ENCODE measurements at places on chromosomes 1 and 21.

DNA sequence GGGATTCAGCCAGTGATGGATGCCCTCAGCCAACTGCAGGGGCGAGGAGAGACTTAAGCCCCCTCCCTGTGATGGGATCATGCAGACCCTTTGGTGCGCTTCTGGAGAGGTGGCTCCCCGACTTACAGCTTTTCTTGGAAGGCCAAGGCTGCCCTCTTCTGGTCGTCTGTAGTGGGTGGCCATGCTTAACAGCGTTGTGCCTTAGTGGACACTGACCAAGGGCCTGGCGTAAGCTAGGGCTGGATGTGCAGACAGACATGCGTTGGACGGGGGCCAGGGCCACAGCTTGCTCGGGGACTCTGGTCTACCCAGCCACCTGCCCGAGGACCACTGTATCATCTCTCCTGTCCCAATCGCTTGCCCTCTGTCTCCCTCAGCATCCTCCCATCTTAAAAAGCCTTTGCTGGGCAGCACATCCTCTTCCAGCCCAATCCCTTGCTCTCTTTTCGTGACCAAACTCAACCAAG lies 5.5 kb downstream of the AZIN2 start:
- no peak for DNase-seq

DNA sequence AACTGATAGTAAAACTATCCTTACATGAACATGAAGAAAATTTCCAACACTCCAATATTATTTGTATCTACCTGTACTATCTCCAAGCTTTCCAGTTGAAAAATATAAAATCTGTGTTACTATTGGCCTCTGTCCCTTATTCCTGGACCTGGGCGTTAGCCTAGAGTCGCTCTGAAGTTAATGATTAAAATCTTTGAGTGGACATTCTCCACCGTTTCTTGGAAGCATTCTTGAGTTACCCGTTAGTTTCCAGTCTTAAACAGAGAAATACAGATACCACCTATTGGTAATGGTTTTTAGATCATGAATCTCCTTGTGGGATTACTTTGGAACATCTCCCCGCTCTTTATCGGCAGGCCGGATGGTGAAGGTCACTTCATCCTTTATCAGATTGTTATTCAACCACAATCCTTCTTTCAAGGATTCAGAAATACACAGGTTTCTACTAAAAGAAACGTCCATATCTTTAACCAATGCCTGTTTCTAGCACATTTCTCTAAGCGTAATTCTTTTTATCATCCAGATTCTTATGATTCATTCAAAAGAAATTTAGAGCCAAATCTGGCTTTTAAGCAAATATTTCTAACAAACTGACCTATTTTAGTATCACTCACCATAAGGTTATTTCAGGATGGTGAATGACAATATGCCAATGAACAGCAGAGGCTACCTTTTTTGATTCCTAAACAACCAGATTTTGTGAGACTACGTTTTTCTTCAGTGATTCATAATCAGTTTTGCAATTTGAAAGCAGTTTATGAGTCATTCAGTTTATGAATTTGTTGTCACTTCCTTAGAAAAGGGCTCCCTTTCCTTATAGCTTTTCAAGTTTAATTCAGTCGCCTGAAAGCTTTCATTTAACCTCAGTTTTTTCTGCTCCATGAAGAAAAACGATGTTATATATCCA lies 70.2 kb upstream of the ERRFI1 start:
- DNase-seq, result no peak

DNA sequence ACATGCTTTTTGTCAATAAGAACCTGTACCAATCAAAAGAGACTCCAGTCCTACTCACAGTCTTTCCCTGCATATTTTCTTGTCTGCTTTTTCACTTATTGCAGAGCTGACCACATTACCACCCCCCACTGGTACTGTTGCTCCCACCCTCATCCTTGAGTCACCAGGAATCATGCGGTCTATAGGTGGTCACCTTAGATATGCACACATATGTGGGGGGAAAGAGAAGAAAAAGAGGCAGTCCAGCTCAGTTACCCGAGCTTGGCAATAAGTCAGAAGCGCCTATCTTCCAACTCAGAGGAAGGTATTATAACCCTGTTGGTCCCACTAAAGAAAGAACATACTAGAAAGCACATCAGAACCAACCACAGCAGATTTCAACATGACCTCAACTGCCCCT lies 119.2 kb downstream of the SMYD2 start:
- no peak for DNase-seq

DNA sequence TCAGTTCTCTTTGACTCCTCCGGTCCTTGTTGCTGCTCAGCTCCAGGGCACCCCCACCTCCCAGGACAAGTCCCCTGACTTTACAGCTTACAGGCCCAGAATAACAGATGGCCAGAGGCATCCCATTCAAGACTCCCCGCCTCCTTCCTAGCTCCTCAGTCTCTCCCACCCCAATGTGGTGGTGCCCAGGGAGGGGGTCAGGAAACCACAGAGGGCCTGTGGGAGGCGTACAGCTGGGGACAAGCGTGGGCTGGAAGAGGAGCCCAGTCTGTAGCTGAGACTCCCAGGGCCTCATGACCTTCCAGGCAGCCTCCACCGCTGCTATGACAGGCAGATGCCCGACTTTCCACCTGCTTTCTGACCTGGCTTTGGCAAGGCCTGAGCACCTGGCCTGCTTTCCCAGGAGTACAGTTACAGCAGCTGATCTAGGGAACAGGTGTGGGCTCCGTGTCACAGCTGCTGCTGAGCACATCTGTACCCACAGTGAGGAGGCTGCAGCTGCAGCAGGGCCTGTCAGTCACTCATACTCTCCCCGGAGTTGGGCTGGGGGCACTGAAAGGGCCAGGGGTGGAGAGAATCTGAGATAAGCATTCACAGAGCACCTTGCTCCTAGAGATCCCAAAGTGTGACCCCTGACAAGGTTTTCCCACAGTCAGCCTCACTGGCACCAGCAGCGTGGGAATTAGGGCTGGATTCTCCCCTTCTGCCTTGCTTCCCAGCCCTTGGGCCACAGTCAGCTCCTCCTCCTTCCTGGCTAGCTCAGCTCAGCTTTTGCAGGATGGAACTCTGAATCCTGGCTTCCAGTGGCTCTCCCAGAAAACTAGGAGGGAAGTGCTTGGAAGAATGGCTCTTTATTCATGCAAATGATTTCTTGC lies 7.1 kb upstream of the NAV1 start:
- no peak for DNase-seq

DNA sequence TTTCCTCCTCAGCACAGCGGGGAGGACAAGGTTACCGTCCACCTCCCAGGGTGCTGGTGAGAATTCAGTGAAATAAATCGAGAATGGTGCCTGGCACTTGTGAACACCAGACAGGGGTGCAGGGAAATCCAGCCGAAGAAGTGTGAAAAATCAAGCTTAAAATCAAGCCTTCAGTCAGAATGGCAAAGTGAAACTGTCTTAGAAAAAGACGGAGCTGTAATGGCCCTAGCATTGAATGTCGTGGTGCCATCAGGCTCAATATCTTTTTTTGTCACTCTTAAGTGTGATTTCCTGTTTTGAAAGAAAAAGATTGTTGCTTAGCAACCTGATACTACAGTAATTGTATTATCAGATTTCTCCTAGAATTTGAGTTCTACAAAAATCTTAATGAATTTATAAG lies 22.1 kb downstream of the EDARADD start:
- DNase-seq, result no peak

- DNase-seq, result no peak
Measured at GRCh38 chr1:36204347-36204909, 19.8 kb upstream of the THRAP3 start.

- no peak for DNase-seq
Measured at GRCh38 chr1:234500269-234500668, 21.3 kb upstream of the TARBP1 start.

GRCh38 chr1:30538993-30539867 lies 184.2 kb downstream of the MATN1 start:
- DNase-seq, result no peak

GRCh38 chr1:202567738-202568137 lies 142.5 kb downstream of the SYT2 start:
- no peak for DNase-seq

DNA sequence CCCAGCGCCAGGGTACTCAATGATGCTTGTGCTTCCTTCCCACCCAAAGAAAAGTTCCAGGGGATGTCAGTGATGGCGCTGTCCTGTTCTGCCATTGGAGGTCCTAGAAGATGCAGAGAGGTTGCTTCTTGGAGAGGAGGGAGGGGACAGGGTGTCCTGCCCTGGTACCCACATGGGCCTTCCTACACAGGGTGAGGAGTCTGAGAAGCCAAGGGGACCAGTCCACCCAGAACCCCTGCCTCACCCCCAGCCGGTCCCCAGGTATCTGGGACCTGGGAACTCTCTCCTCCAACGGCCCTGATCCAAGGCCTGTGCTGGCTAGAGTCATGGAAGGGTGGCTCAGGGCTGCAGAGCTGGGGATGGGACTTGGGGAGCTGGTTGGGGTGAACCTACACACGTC lies 259.4 kb downstream of the KCNJ6 start:
- no peak for DNase-seq

Measured in NCI-H187 treated with DMSO at 0.1 percent for 48 hours (cell line).